Thoracic aorta (tissue), 2 donors: ENCODE measurements at places on chromosomes 13 and 19. TPM values are rescaled to one million over a fixed set of nuclear protein-coding genes. Genes with fewer than 3 reads are reported as not detected.

HIPK4 gene
- total RNA-seq = not detected

SHC2 gene
- 17.2 TPM for total RNA-seq

GRCh38 chr13:30802501-30802900, 67.2 kb downstream of the ALOX5AP start:
- no peaks in the 10 kb centered on the region for H3K36me3 ChIP-seq
- peak overlapping the region; percentile 68 for H3K4me3 ChIP-seq
- no peak for DNase-seq
- H3K27me3 ChIP-seq = no peaks in the 10 kb centered on the region
- H3K27ac ChIP-seq = peak overlapping the region; percentile 46
- H3K4me1 ChIP-seq = peaks cover 13% of the 10 kb centered on the region

KIR2DL3 gene
- not detected for total RNA-seq

LMTK3 gene
- 0.41 TPM for total RNA-seq

ZIK1 gene
- 5.4 TPM for total RNA-seq

DNA sequence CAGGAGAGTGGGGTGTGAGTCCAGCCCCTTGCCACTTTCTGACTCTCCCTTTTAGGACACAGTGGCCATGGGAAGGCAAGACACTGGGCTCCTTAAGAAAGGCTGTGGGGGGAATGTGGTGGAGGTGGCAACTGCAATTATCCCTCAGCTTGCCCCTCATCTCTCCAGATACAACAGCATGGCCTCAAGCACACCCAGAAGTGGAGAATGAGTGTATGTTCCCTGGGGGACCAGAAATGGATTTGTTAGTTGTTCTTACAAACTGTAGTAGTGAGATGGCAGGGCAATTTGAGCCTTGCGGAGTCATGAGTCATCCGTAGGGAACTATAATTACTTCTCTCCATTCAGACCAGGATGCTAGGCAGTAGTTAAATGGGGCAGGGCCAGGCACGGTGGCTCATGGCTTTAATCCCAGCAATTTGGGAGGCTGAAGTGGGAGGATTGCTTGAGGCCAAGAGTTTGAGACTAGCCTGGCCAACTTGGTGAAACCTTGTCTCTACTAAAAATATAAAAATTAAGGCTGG, 25.6 kb upstream of the CXCL17 start:
- no peak for DNase-seq
- H3K36me3 ChIP-seq = no peaks in the 10 kb centered on the region
- no peak overlapping the region for H3K27ac ChIP-seq

OR4F17 gene
- total RNA-seq = not detected

DNA sequence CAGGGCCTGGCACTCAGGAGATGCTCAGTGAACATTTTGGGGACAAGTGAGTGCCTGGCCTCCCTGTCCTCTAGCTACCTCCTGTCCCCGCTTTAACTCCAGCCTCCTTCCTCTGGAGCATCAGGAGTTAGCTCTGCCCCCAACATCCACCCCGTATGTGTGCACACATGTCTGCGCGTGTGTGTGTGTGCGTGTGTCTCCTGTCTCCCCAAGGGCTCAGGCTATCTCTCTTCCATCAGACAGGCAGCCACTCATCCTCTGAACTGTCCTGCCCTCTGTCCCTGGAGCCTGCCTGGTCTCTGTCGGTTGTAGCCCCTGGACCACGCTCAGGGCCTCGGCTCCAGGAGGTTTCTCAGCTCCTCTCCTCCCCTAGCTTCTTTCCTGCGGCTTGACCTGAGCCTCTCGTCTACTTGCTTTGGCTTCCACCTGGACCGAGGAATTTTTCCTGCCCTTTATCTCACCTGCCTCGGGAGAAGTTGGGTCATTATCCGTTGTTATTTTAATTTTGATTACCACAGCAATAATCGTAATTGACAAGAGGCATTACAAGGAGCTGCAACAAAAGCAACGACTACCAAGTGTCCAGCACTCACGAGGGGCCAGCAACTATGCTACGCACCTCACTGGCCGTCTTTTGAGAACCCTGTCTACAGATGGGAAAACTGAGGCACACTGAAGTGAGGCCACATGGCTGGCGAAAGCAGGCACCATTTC, 32.0 kb upstream of the ASF1B start:
- no peak for DNase-seq
- no peaks in the 10 kb centered on the region for H3K27me3 ChIP-seq
- H3K4me1 ChIP-seq = no peaks in the 10 kb centered on the region
- H3K4me3 ChIP-seq = no peak overlapping the region
- peaks cover 11% of the 10 kb centered on the region for H3K36me3 ChIP-seq

DNA sequence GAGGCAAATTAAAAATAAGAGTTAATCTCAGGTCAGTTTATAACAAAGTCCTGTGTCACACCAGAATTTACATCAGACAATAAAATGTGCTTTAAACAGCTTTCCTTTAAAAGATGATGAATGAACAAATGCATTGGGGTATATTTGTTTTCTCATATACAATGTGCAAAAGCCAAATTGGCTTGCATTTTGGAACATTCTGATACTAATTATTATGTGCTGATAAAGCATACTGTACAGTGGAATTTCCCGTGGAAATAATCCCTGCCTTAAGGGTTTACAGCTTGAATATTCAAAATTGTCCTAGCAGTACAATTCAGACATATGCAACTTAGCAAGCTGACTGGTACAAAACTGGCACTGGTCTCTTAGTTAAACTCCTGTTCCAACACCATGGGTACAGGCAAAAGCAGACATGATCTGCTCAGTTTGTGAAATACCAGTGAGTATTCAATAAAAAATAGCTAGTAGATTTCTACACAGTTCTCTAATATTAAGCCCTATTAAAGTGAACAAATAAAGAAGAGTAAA, 373.4 kb downstream of the SLITRK1 start:
- peaks cover 5% of the 10 kb centered on the region for H3K4me1 ChIP-seq
- no peaks in the 10 kb centered on the region for H3K27me3 ChIP-seq
- no peak for DNase-seq
- no peak overlapping the region for H3K4me3 ChIP-seq
- H3K27ac ChIP-seq = no peak overlapping the region

- DNase-seq = no peak
- no peaks in the 10 kb centered on the region for H3K27me3 ChIP-seq
- H3K36me3 ChIP-seq = peaks cover 12% of the 10 kb centered on the region
- peak overlapping the region; percentile 35 for H3K4me3 ChIP-seq
Measured at GRCh38 chr13:46721054-46721453, 75.9 kb downstream of the ESD start.

TTC9B gene
- total RNA-seq = not detected

- H3K4me1 ChIP-seq = no peaks in the 10 kb centered on the region
- peaks cover 13% of the 10 kb centered on the region for H3K36me3 ChIP-seq
- no peak overlapping the region for H3K4me3 ChIP-seq
- H3K27ac ChIP-seq = no peak overlapping the region
- no peaks in the 10 kb centered on the region for H3K27me3 ChIP-seq
- DNase-seq = no peak
Measured at GRCh38 chr19:19176950-19177349, 6.9 kb upstream of the MEF2B start.

- H3K4me1 ChIP-seq = no peaks in the 10 kb centered on the region
- H3K27me3 ChIP-seq = no peaks in the 10 kb centered on the region
- no peak overlapping the region for H3K27ac ChIP-seq
- no peaks in the 10 kb centered on the region for H3K36me3 ChIP-seq
- DNase-seq = no peak
Measured at GRCh38 chr19:15758379-15758778, 20.6 kb downstream of the OR10H3 start.

ZNF177 gene
- total RNA-seq = 1.9 TPM

DNA sequence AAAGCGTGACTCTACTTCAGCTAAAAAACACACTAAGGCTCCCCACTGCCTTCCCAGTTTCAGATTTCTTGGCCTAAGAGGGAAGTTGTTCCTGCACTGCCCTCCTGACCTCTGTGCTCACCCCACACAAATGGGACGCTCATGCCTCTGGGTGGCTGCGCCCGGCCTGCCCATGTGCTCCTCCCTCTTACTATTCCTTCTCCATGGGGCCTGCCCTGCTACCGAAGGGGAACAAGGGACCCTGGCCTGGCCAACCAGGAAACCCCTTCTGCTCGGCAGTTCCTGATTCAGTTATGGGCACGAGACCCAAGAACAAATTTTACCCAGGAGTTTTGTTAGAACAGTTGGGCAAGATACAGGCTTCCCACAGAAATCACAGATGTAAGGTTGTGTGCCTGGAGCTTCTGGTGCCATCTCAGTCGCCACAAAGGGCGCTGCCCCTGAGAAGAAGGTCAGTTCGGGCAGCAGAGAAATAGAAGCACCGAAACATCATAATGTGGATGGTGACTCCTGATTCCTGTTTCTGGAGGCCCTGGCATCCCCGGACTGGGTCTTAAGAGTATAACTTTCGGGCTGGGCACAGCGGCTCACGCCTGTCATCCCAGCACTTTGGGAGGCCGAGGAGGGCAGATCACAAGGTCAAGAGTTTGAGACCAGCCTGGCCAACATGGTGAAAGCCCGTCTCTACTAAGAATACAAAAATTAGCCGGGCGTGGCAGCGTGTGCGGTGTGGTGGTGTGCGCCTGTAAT, 5.4 kb upstream of the PLPP2 start:
- H3K27me3 ChIP-seq = peaks cover 28% of the 10 kb centered on the region
- H3K4me3 ChIP-seq = no peak overlapping the region
- no peaks in the 10 kb centered on the region for H3K4me1 ChIP-seq
- no peaks in the 10 kb centered on the region for H3K36me3 ChIP-seq
- H3K27ac ChIP-seq = no peak overlapping the region

- no peak overlapping the region for H3K4me3 ChIP-seq
- H3K27me3 ChIP-seq = no peaks in the 10 kb centered on the region
- H3K27ac ChIP-seq = no peak overlapping the region
- no peaks in the 10 kb centered on the region for H3K4me1 ChIP-seq
Measured at GRCh38 chr19:57719424-57719823, 8.0 kb downstream of the ZNF671 start.

DNA sequence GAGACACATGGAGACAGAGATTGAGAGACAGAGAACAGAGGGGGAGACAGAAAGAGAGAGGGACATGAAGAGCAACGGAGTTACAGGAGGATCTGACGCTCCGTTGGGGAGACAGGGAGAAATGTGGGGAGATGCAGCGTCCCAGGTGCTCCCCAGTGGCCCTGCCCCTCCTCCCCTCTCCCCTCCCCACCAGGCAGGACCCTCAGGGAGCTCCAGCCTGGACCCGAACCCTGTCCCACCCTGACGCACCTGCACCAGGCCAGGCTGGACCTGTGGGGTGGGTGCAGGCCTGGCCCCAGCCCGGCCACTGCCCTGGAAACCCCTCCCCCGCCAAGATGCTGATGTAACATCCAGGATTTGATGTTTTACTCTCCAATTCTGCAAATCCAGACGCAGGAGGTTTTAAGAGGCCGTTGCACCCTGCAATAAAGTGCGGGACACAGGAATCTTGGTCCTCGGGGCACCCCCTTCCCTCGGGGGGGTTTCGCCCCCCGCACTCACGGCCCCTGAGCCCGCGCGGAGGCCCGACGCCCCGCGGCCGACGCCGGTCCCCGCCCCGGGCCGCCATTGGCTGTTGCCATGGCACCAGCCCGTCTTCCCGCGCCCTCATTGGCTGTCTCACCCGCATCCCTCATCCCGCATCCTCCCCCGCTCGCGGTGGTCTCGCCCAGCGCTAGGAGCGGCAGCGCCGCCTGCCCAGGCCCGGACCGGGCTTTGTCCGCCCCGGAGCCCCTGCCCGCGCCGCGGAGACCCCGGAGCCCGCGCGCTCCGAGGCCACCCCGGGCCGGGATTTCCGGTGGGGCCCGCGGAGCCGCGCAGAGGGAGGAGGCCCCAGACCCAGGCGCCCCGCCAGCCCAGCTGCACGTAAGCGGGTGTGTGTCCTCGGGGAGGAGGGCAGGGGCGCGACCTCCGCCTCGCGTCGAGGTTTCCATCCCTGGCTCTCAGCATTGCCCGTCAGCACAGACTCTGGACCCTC, at the start of gene APC2:
APC2 (plus strand) TSS at position 655 of the 976 bp plus-strand sequence. CDS start 2,881 bp downstream, outside the sequence.
- H3K27ac ChIP-seq = no peak within 1 kb of the TSS
- no peak within 1 kb of the TSS for H3K4me3 ChIP-seq
- peaks cover 17% of the 10 kb centered on the region for H3K27me3 ChIP-seq
- H3K4me1 ChIP-seq = peaks cover 20% of the 10 kb centered on the region

DNA sequence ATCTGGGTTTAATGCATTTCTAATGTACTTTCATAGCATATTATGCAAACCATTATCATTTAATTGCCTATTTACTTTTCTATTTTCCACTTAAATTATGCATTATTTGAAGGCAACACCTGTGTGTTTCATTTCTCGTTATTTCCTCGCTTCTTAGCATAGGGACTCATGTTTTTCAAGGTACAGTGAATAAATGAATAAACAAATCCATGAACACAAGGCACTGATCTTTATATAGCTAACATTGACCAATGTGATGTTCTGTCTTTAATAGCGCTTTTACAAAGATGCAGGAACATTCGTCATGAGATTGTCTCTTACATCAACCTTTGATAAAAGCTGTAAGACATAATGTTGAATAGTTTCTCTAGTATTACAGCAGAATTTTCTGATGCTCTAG, 121.2 kb downstream of the B3GLCT start:
- no peak overlapping the region for H3K4me3 ChIP-seq

DNA sequence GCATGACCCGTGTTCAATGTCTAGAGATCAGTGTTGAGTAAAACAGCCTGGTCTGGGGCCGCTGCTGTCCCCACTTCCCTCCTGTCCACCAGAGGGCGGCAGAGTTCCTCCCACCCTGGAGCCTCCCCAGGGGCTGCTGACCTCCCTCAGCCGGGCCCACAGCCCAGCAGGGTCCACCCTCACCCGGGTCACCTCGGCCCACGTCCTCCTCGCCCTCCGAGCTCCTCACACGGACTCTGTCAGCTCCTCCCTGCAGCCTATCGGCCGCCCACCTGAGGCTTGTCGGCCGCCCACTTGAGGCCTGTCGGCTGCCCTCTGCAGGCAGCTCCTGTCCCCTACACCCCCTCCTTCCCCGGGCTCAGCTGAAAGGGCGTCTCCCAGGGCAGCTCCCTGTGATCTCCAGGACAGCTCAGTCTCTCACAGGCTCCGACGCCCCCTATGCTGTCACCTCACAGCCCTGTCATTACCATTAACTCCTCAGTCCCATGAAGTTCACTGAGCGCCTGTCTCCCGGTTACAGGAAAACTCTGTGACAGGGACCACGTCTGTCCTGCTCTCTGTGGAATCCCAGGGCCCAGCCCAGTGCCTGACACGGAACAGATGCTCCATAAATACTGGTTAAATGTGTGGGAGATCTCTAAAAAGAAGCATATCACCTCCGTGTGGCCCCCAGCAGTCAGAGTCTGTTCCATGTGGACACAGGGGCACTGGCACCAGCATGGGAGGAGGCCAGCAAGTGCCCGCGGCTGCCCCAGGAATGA, 1.5 kb upstream of the CEACAM5 start:
- no peak for DNase-seq
- H3K36me3 ChIP-seq = no peaks in the 10 kb centered on the region
- no peak overlapping the region for H3K4me3 ChIP-seq
- H3K27me3 ChIP-seq = no peaks in the 10 kb centered on the region
- no peak overlapping the region for H3K27ac ChIP-seq
- H3K4me1 ChIP-seq = no peaks in the 10 kb centered on the region
